SK-N-DZ (cell line): ENCODE measurements at places on chromosomes 2 and 18.
A peak's percentile ranks its signal among the peaks of the same experiment; 100 is the strongest.

DNA sequence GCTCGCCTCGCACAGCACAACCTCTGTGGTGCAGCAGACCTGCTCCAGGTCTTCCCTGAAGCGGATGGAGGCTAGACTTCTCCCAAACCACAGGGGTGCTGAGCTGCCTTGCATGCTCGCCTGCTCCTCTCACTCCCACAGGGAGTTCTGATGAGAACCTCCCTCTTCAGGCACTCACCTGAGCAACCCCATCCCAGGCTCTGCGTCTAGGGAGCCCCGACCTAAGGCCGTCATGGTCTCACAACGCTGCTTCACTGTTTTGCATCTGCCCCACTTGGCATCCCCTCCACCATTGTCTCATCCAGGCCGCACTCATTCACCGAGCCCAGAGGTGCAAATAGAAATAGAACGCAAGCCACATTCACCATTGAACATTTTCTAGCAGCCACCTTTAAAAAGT is 24.6 kb upstream of the MC5R start:
- no peak for DNase-seq

GRCh38 chr2:100584816-100585215 is 22.0 kb downstream of the PDCL3 start:
- DNase-seq = no peak

DNA sequence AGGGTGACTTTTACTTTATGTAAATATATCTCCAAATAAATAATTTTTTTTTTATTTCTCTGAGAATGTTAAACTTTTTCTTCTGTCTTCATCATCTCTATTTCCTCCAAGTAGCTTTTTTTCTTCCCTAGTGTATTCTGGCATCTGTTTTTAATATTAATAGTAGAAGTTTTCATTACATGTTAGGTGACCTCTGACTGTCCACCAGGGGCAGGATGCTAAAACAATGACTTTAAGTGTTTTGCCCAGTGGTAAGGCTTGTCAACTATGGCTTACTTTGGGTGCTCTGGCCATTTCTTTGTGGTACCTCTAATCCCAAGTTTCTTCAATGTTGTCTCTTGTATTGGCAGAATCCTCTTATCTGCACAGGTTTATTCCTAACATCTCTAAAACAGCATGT is 127.1 kb downstream of the SRBD1 start:
- no peak for DNase-seq

DNA sequence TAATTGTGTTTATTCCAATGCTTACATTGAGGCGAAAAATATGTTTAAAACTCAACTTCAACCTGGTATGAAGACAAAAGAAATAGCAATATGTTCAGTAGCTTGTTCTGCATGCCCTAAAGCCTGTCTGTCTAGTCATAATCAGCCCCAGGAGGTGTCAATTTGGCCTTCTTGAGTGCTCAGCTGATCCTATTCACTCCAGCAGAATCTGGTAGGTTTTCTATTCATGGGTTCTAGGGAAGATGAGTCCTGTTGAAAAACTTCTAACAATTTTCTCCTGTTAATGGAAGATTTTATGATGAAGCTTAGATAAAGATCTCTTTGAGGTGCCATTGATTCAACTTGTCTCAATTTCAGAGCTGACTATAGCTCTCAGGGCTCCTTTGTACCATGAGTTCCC is 402.0 kb upstream of the UBE2E3 start:
- no peak for DNase-seq

- DNase-seq = no peak
Measured at GRCh38 chr2:10269291-10269690, 33.4 kb upstream of the HPCAL1 start.

DNA sequence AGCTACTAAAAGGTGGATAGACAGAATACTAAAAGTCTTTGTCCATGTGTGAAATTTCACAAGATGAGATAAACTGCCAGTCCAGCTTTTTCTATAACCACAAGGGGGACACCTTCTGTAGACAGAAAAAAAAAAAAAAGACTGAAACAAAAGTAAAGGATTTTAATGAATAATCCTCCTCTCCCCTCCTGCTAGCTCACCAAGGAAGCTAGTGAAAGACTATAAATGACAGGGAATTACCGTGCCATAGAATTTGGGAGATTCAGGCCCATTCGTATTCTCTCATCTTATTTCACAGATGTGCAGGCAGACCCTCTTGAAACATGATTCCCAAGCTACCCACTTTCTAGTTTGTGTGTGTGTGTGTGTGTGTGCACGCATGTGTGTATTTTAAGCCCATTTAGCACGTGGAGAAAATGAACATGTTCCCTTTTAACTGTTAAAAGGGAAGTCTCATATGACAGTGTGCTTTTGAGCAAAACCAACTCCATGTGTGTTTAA is 36.3 kb upstream of the SLC8A1 start:
- peak; percentile 38 for DNase-seq

DNA sequence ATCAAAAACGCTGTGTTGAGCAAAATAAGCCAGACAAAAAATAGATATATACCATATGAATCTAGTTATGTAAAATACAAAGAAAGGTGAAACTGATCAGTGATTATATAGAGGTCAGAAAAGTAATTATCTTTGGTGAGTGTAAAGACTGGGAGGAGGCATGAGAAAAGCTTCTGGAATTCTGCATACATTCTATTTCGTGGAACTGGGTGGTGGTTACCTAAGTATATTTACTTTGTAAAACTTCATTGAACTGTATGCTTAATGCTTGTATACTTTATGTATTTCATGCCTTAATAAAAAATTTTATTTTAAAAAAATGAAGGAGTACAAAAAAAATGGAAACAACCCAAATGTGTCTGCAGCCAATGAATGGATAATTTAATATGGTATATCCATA is 153.1 kb upstream of the ALPP start:
- no peak for DNase-seq

- DNase-seq = peak; percentile 10
Measured at GRCh38 chr2:65382776-65383357, 49.5 kb downstream of the SPRED2 start.

DNA sequence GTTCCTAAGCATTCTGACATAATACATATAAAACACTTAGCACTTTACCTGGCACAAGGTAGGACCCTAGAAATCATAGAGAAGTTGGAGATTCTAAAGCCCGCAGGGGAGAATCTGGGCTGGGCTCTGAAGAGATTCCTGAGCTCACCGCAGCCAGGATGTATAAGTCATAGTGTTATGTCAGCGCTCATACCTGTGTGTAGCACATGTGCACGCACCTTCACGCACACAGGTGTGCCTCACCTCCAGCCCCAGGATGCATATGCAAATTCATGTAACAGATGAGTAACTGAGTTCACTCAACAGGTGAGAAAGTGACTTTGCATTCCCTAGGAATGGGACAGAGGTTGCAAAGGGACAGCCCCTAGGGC is 7.9 kb upstream of the SDC1 start:
- DNase-seq = no peak

GRCh38 chr2:179562330-179562885 is 297.8 kb upstream of the SESTD1 start:
- peak; percentile 7 for DNase-seq

GRCh38 chr2:25000503-25001324 is 29.0 kb upstream of the DNAJC27 start:
- peak; percentile 29 for DNase-seq

DNA sequence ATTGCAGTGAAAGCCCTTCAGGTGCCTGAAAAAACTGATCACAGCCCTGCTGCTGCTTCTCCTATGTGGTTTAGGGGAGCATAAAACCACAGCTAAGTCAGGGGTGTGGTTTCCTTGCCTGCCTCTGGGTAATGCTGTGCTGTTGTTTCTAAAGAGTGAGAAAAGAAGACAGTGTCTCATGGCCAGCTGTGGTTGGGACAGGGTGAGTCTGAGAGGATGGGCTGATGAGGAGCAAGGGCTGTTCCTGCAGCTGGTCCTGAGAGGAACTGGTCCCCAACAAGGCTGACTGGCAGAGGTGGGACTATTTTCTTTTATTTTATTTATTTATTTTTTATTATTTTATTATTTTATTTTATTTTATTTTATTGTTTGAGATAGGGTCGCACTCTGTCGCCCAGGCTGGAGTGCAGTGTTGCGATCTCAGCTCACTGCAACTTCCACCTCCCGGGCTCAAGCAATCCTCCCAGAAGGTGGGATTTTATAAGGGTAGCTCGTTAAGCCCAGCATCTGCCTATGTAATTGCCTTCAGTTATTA is 236.7 kb downstream of the FHOD3 start:
- no peak for DNase-seq

DNA sequence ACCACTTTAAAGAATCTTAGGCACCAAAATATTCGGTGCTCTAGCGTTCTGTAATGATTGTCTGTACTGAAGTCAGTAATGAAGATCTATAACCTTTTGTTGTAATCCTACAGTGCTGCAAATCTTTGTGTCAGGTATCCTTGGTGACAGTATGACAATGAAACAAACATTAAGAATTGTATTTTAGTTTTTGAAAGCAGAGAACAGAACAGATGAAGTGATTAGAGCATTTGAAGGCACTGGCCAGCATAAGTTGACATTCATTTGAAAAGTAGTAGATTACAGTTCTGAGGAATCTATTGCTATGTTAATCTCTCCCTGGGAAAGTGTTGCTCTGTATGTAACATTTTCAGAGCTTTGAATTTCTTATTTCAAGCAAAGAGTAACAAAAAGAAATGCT is 451.2 kb downstream of the NUP35 start:
- DNase-seq = no peak

- no peak for DNase-seq
Measured at GRCh38 chr2:195730912-195731311, 73.9 kb downstream of the SLC39A10 start.

DNA sequence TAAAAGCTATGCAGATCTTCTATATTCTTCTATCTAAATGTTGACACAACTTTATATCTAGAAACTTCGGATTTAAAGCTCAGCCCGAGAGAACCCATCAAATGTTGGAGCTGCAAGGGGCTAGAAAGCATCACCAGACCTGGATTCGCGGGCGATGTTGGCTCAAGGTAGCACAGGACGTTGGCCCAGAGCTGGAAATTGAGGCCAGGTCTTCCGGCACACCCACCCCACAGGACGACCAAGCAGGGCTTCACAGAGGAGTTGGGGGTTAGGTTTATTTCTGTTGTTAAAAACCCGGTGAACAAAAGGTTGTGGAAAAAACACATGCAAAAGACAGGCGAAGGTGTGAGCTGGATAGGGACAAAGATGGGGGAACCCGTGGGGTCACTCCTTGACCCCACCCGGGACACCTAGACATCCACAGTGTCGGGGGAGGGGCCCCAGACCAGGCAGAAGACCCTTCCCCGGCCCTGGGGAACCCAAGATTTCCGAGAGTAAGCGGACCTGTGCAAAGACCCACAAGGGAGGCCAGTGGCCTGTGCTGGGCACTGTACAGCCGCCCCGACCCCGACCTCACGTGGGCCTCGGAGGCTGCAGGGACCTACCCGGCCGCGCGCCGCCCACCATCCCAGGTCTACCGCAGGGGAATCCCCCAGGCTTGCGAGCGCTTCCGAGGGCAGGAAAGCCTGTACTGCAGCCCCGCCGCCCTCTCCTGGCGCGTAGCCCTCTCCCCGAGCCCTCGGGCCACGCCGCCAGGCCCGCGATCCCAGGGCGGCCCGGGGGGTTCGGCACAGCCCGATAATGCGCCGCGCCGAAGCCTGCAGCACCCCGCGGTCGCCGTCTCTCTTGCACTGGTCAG is 1.8 kb upstream of the AGBL5 start:
- peak; percentile 53 for DNase-seq
